D341Med (cell line): ENCODE measurements at places on chromosomes 4 and X.

GRCh38 chrX:18596096-18596495, 75.8 kb downstream of the RS1 start:
- no peak for DNase-seq

GRCh38 chr4:70515367-70516250, 2.8 kb upstream of the AMTN start:
- DNase-seq, result no peak

GRCh38 chr4:26263165-26263564, 57.6 kb upstream of the RBPJ start:
- peak; percentile 43 for DNase-seq

GRCh38 chrX:140157143-140157542, 191.8 kb upstream of the CXorf66 start:
- no peak for DNase-seq

DNA sequence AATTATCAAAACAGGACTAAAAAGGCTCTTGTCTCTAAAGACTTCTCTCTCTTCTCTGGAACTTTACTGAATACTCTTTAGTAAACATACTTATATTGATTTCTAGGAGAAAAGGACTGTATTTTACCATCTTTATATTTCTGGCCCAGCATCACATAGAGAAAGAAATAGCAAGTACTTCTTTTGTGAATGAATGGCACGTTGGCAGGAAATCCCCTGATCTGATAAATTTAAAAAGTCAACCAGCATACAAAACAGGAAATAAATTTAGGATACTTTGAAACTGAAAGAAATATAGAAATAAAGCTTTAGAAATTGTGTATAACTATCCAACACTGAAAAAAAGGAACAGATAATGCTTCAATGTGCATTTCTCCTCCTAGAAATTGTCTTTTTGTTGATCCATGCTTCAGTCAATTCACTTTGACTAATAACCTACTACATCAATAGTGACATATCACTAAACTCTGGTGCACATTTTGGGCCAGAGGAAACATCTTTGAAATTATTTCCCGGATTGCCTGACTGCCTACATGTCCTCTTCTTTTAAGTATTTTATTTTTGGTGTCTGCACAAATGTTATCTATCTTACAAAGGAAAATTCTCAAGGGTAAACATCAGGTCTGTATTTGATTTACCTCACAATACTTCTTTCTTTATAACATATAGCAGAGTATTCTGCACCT, 183.5 kb upstream of the FSTL5 start:
- DNase-seq, result no peak

GRCh38 chrX:150202641-150203247, 160.4 kb upstream of the MAMLD1 start:
- DNase-seq, result no peak

DNA sequence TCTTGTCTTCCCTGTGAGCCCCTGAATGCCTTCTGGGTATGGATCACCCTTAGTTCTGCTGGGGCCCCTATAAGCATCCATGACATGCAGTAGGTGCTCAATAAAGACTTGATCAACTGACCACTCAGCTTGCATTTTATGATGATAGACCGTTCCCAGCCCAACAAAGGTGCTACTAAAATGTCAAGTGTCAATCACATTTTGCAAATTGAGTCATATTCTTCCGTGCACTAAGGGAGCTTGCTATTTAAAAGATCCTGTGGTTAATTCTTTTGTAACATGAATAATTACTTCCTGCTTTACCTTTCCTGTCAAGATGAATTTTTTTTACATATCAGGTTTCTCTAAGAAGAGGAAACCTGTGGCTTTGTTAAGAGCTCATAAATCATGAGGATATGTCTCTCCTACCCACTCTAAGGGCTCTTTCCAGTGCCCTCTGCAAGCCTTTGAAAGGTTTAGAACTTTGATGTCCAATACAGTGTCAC, 47.6 kb downstream of the SH3KBP1 start:
- DNase-seq, result no peak

- DNase-seq, result peak; percentile 70
Measured at GRCh38 chrX:16882702-16883486, 12.7 kb upstream of the RBBP7 start.

DNA sequence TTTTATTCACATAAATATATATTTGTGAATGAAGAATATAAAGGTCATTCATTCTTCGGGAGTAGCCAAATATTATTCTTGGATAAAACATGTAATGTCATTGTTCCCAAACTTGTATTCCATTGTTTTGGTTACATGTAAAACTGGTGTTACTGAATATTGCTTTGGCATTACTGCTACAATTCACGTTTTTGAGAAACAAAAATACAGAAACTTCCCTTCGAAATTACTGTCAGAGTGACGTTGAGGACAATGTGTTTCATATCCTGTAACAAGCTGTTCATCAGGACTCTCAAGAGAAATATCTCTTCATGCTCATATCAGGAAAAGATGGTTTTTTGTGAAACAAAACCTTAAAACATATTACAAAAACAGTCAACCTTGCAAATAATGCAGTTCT, 258.9 kb upstream of the DDX53 start:
- DNase-seq, result no peak

DNA sequence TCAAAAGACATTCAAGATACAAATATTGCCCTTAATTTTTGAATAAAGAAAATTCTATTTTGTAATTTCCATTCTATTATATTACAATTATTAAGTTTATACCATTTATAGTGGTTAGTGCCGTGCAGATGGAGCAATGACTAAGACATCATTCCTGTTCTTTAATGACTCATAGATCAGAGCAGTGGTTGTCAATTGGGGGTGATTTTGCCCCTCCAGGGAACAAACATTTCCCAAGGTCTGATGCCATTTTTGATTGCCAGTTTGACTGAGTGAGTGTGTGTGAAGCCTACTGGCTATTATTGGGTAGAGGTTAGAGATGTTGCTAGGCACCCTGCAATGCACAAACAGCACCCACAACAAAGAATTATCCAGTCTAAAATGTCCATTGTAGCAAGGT, 97.9 kb upstream of the DDIT4L start:
- DNase-seq, result no peak

GRCh38 chr4:80307774-80308465, 27.6 kb upstream of the CFAP299 start:
- DNase-seq, result peak; percentile 64

- peak; percentile 36 for DNase-seq
Measured at GRCh38 chr4:931194-931959, 739 bp downstream of the GAK start.

- DNase-seq, result no peak
Measured at GRCh38 chr4:11131491-11131890, 297.2 kb downstream of the HS3ST1 start.

GRCh38 chr4:129246910-129247461, 151.0 kb downstream of the C4orf33 start:
- no peak for DNase-seq

DNA sequence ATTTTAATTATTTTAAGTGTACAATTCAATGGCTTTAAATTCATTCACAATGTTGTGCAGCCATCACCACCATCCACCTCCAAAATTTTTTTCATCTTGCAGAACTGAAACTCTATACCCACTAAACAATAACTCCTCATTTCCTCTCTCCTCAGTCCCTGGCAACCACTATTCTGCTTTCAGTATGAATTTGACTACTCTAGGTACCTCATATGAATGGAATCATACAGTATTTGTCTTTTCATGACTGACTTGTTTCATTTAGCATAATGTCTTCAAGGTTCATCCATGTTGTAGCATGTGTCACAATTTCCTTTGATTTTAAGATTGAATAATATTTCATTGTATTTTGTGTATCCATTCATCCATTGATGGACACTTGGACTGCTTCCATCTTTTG, 46.9 kb downstream of the KIF4A start:
- no peak for DNase-seq

DNA sequence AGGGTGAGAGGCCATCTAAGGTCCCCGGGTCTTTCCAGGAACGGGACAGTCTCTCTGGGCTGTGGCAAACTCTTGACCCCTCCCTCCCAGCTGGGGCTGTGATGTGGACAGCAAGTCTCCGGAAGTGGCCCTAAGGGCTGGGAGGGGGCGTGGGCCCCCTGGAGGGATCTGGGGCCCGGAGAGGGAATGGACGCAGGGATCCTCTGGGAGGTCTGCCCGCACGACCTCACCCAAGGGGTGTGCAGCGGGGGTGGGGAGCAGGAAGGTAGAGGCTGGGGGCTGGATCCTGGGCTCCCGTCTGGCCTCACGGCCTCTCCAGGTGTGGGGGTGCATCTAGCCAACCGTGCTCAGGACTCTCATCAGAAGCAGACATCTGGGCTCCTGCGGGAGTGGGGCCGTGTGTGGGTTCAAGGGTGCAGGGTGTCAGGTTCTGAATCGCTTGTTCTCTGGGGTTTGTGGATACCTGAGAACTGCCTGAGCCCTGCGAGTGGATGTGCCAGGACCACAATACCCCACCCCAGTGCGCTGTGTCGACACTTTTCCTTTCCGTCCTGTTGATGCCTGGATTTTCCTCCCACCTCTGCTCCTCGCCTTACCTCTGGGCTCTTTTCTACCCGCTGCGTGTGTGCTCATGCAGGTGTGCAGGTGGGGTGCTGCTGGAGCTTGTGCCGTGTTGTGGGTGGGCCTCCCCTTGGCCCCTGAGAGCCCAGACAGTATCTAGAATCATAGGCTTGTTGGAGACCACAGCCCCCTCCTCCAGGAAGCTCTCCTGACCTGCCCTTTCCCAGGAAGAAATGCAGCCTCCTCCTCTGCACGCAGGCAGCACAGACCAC, 915 bp downstream of the CPZ start:
- no peak for DNase-seq

- no peak for DNase-seq
Measured at GRCh38 chr4:83342476-83342875, 7.8 kb upstream of the HPSE start.

GRCh38 chrX:64977830-64978229, 1.6 kb upstream of the ZC4H2 start:
- DNase-seq, result no peak

DNA sequence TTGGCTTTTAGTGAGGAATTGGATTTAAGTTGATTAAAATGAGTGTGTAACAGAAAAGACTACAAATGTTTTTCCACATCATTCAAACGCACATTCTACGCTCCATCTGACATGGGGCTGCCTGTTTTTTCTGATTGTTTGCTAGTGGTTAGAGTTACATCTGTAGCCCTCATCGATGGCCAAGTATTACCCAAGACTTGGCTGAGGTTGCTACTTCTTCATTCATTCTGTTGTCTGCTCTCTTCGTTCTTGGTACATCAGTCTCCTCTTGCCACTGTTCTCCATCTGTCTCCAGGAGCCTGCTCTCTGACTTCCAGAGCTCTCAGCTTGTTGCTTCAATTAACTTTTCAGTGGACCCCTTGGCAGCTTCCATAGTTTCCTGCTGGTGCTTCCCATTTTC, 1844.6 kb upstream of the TENM3 start:
- DNase-seq, result no peak

- DNase-seq, result no peak
Measured at GRCh38 chrX:136861877-136862276, 18.6 kb downstream of the RBMX start.

- no peak for DNase-seq
Measured at GRCh38 chr4:6992728-6993677, 50.2 kb upstream of the TADA2B start.

DNA sequence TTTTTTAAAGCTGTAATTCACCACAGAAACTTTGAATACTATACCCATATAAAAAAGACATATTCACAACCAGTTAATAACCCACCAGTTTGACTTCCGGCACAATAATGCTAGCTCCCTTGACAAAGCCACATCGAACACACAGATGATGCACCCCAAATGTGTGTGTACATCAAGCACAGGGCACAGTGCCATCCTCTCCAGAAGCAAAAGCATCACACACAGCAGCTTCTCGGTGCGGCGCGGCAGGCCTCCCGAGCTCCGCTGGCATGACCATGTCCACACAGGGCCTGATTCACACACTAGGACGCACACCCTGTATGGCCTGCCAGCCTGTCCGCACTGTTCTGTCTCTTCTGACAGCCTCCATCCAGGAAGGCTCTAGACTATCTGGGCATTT, 88.0 kb downstream of the LEF1 start:
- no peak for DNase-seq

DNA sequence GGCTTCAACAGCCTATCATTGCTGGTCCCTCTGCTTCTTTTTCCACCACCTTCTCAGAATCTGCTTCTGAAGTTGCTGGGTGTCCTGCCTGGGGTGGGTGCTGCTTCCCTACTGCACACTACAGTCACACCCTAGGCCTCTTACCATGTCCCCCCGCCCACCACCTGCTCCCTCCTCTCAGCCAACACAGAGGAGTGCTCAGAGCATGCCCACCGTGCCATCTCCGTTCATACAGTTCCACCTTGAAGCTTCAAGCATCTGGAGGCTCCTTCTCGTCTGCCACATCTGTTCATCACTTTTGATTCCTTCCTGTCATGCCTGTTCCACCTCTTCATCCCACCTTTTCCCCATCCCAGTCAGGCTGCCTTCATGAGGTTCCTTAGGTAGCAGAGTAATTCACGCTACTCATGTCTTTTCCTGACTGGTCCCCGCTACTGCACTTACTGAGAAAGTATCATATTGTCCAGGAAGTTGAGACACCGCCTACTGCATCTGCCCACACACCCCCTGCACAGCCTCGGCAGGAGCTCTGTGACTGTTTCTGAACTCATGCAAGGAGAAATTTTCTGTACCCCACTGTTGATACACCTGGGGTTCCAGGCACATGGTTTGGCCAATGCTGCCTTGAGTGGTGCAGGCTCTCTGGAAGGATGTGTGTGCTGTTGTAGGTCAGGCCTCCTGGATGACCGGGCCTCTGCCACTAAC, 39.5 kb downstream of the HADH start:
- no peak for DNase-seq

DNA sequence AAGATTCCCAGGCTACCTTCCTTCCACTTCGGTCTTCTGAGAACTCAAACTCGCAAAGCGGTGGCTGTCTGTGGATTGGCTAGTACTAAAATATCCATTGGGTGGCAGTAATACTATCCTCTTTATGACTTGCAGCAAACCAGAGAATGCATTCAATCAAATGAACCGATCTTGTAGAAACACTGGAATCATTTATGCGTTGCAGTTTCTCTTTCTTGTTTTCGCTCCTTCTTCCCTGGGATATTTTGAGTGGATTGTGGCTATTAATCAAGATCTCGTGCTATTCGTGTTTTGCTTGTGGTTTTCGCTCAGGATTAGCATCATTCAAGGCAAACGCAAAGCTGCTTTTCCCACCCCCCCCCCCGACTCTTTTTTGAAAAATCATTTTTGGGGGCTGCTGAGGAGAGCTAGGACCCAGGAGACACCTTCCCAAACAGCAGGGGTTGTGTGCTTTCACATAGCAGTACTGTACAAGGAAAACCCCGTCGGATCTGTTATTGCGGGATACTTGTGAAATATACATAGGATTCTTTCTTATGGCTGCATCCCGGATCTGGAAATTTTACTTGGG, at the start of gene IL1RAPL1:
Gene IL1RAPL1, plus strand, starts transcription at position 466 of the 571 bp plus-strand sequence.
- peak; percentile 27 for DNase-seq

DNA sequence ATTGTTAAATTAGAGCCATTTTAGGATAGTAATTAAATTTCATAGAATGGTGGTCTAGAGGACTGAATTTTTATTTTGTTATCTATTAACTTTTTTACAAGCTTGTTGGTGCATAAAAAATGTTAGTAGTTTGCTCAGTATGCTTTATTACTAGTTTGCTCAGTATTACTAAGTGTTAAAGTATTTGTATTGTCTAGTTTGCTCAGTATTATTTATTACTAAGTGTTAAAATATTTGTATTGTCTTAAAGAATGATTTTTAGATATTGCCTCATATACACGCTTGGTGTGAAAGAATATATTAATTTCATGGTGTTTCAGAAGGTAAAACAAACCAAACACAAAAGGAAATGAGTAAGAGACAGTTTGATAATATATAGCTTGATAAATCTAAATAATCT, 268.4 kb upstream of the MAGEB18 start:
- DNase-seq, result no peak

- DNase-seq, result peak; percentile 26
Measured at GRCh38 chrX:121308276-121308805, 260.9 kb downstream of the GLUD2 start.

GRCh38 chr4:6771229-6771671, 11.3 kb upstream of the KIAA0232 start:
- no peak for DNase-seq
